ENCODE measurements at places on chromosomes 1 and 21.

- no peak for DNase-seq
These were observed 229.7 kb upstream of the TMEM51 start for GRCh38 chr1:14923727-14924452.

GRCh38 chr1:8681911-8682310, 135.5 kb downstream of the RERE start:
- DNase-seq: no peak

DNA sequence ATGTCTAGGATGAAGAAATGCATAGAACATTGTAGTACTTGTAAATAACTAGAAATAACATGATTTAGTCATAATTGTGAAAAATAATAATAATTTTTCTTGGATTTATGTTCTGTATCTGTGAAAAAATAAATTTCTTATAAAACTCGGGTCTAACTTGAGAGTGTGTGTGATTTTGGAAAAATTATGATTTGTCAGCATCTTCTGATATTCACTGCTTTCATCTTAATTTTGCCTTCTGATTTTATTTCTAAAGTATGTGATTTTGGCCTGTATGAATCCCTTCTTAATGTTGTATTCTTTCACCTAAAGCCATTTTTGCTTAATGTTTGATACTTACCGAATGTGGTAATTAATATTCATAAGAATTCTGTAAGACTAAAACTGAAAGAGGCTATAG, 14.3 kb downstream of the IFI44 start:
- DNase-seq: no peak

GRCh38 chr1:1092149-1092855, 18.2 kb upstream of the RNF223 start:
- DNase-seq: no peak

DNA sequence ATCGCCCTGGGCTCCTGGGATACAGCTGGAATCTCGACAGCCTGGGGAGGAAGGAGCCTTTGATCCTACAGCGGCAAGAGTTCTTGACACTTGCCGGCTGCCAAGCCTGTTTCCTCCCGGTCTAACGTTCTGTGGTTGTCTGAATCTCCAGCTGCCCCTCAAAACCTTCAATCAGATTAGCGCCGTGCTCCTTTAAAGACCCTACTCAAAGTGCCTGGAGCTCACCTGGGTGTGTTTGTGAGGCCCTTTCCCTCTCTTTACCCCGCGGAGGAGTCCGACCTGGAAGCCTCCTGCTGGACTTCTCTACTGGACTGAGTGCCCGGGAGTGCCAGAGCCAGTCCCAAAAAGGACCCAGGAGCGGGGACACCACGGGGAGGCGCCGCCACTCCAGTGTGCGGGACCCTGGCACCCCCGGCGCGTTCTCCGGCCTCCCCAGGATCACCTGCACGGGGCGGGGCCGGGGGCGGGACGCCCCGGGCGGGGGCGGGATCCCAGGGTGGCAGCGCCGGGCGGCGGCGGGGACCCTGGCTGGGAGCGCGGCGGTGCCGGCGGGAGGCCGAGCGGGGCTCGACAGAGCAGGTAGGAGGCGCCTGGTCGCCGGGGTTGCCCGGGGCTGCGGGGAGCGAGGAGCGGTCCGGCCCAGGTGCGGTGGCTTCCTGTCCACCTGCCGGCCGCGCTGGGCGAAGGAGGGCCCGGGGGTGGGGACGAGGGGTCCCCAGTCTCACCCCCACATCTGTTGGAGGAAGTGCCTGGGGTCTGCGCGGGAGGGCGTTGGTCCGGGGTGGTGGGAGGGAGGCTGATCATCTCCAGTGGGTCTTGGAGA, at the start of gene NCMAP:
Gene NCMAP (plus strand): TSS at position 497 of the 823 bp plus-strand sequence. CDS start 39,344 bp downstream, outside the sequence.
- no peak for DNase-seq

DNA sequence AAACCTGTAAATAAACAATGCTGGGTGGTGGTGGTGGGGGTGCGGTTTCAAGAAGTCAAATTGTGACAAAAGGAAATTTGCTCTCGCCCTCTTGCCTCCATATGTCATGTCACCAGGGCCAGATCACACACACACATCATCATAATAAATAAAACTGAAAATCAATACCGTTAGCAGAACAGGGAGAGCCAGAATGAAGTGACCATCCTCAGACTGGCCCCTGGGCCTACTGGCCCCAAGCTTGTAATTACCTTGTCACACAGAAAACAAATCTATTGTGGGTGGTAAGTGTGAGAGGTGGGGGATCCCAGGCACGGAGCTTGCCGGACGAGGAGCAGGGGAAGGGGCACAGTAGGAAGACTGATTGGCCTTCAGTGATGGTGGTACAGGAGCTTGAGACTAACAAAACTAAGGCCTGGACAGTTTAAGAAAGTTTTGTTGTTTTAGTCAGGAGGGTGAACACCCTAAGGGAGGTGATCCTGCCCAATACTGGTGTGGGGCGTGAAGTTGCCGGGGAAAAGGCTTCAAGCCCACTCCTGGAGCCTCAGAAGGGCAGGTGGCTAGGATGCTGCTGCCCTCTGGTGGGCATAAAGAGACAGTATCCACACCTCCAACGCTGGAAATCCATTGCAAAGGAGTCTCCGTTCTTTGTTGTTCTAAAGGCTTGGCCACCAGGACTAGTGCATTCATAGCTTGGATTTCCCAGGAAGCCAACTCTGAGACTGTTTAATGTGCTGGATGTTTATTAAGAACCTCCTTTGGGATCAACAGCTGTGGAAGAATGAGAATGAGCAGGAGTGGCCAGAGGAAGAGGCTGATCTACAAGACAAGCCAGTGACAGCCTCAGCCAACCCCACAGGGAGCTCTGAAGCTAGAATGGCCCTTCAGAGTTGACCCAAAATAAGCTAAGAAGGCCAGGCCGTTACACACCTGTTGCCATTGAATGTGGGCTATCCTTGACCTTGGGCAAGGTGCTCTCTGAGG, 8.1 kb upstream of the C1orf216 start:
- peak; percentile 30 for DNase-seq

- no peak for DNase-seq
These were observed 1.7 kb downstream of the MARCKSL1 start for GRCh38 chr1:32334274-32334861.

DNA sequence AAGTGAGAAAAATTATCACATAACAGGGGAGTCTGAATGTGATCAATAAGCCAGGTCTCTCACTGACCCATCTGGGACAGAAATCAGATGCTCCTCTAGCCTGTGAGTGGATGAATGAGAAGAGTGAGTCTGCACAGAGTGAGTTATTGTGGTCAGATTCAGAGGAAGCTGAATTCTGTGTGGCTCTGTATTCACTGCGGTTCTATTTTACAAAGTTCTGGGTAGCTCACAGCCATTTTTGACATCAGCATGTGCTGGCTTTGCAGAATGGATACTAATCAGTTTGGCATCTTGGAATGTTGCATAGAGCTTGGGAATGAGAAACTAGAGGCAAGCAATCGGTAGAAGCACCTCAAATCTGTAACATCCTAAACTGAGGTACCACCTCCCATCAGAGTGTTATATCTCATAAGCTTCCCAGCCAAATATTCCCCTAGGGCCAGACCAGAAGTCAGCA, 3.8 kb downstream of the COLGALT2 start:
- DNase-seq: no peak

- DNase-seq: peak; percentile 60
These were observed 84.0 kb upstream of the IVNS1ABP start for GRCh38 chr1:185401019-185401418.

DNA sequence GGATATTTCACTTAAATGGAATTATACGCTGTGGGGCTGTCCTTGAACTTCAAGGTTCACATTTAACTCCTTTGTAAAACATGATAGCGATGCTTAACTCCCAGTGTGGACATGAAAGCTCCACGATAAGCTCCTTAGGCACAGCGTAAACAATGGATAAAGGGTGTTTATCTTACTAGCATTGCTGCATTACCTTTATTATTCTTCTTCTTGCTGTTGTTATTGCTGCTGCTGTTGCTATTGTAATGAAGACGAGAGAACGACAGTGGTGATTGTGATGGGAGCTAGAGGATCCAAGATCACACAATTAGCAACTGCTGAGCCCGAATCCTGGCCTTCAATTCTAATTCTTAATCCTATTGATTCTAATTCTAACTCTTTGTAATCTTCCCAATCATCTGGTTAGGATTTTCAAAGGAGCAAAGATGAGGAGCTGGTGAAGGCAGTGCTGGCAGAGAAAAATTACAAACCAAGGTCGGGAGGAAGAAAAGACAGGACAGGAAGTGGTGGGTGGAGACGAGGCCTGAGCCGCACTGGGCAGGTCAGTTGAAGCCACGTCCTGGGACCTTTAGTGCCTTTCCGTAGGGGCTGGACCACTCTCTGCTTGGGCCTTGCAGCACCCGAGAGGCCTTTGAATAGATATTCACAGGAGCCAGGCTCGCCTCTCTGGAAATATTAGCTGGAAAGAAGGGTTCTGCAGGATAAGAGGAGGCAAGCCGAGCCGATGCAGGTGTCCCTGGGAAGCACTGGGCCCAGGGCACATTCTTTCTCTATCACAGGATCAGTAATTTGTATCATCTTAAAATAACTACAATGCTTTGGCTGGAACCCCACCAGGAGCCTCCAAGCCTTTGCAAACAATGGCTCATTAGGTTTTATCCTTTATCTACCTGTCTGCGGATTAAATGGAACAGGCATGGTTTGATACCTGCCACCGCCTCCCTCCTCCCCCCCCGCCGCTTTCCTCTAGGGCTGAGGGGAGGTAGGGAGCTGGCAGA, 571.6 kb downstream of the AJAP1 start:
- no peak for DNase-seq

DNA sequence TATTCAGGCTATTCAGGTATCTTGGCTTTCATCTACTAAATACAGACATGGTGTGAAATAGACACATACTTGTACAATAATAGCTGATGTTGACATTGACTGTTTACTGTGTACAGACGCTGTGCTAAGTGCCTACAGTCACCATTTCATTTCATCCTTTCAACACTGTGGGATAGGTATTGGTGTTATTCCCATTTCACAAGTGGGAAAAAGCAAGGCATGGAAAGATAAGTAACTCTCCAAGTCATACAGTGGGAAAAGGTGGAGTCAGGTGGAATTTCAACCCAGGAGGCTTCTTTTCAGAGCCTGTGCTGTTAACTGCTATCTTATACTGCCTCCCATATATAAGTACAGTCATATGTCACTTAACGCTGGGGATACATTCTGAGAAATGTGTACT, 49.6 kb upstream of the ATP1A1 start:
- DNase-seq: no peak

DNA sequence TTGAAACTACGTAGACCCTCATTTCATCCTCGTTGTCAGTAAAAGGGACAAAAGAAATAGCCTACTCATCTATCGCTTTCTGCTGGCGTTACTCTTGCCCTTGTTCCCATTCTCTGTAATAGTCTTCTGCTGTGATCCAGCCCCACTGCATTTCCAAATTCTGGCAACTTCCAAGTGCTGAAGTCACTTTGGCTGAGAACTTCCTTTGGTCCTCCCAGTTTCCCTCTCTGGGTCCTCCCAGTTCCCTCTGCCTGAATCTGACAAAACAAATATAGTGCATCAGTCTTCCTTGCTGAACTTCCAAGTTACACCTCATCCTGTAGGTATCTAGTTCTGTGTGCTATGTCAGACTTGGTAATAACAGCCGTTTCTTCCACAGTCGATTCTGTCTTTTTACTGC, 47.0 kb upstream of the PLA2G4A start:
- no peak for DNase-seq

- no peak for DNase-seq
These were observed 61.7 kb downstream of the UBE2U start for GRCh38 chr1:64265141-64265540.

DNA sequence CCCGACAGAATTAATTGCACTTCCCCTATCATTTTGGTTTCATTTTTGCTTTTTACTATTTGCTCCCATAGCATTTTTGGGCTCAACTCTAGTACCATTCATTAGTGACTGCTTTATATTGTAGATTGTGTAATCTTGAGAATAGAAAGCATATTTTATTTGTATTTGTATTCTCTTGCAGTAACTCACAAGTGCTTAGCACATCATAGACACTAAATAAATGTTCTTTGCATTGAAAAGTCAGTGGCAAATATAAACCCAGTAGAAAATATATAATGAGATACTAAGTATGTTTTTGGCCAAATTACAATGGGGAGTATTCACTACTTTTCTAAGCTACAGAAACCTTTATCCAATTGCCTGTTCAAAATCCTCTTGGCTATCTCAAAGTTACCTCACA, 359.7 kb upstream of the CAMK1G start:
- DNase-seq: no peak
